ENCODE measurements at places on chromosomes 4 and X.

GRCh38 chrX:42524379-42524778 is 253.6 kb downstream of the PPP1R2C start:
- DNase-seq = no peak

GRCh38 chr4:148951346-148951745 is 509.1 kb upstream of the NR3C2 start:
- DNase-seq = no peak

DNA sequence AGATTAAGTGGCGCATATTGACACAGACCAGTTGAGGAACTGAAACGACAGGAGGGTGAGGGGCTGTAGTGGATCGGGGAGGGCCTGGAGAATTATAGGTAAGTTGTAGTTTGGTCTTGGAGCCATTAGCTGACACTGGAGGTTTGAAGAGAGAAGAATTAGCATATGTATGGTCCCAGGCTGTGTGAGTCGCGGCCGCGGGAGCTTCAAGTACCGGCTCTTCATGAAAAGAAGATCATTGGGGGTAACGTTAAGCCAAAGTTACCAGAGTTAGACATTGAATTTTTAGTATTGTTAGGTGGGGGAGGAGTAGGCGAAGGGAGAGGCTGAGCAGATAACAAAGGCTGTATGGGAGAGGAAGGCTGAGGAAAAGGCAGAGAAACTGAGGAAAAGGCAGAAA is 56.5 kb downstream of the ZNF674 start:
- no peak for DNase-seq

DNA sequence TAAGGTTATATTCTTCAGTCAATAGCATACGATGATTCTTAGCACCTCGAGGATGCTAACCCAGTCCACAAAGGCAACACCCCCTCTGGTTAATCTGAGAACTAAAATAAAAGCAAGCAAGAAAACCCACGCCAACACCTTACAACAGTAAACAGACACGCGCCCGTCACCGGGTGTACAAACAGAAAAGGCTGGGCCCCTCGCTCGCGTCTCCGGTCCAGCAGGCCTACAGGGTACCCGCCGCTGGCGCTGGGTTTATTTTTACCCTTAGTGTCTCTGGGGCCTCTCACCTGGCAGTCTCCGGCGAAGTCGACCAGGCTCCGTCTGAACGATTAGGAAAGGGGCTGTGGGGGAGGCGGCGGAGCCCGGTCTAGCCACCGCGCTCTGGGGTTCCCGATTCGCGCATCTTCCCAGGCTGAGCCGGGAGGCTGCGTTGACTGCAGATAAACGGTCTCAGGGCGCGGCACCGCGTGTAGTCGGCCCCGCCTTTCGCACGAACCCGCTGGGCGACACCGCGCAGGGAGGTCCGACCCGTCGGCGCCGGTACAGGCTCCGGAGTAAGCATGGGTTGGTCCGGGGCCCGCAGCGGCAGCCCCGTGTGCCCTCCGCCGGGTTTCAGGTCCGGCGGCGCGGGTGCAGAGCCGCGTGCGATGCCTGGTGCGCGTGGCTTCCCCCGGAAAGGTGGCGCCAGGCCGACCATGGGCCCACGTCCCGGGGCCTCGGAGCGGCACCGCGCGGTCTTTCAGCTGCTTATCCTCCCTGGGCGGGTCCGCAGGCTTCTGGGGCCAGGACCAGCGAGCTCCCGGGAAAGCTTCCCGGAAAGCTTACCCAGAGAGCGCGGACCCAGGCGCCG is 441 bp downstream of the SLC9B2 start:
- peak; percentile 79 for DNase-seq

DNA sequence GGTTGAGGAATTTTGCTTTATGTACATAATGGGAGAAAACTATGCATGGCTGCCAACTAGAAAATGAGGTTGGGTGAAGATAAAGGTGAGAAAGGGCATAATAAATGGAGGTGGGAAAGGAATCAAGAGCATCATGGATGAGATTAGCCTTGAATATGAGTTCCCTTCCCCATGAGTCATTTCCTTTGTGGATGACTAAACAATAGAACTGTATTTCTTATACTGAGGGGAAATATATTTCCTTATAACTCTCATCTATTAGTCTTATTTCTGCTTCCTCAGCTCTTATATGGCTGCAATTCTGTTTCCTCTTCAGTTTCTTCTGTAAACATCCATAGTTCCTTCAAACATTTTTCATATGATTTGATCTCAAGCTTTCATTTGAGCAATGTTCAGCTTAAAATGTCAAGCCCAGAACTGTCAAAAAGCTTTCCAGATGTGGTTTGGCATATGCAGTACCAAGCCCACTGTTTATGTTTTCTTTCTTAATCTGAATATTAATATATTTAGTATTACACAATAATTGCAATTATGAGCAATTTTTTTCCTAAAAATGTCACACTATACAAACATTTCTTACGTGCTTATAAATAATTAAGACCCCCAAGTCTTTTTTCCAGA is 100.7 kb upstream of the GRPR start:
- DNase-seq = no peak

DNA sequence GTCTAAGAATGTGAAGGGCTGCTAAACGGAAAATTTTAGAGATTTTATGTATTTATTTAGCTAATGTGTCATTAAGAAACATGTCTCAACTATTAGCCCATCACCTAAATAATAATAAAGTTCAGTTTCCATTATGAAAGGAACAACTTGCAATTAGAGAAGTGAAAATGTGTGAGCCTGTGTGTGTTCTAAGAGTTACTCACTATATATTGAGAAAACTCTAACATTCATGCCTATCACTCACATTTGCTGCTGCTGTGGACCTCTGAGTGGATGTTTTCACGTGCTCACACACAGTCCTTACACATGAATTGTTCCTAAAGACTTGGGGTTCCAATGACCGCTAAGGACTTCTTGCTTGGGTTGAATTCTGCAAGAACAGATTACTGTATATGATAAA is 364.0 kb downstream of the TMA16 start:
- no peak for DNase-seq

Measured in head of caudate nucleus (tissue), 42 donors.